GOT3 (cell line): ENCODE measurements at places on chromosomes 3 and 15.

DNA sequence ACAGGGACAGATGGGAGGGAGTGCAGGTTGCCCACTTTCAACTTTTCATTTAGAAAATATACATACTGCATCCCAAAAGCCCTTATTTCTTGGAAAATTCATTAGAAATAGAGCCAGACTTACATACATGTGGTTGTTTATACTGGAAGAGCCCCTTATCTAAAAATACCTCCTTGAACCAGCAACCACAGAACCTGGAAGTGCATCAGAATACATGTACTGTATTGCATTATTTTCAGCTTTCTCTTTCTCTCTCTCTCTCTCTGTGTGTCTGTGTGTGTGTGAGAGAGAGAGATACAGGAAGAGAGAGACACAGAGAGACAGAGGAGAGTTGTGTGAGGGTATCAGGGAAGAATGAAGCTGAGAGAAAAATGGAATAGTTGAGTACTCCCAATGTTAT, 29.5 kb upstream of the LSAMP start:
- no peak for DNase-seq

DNA sequence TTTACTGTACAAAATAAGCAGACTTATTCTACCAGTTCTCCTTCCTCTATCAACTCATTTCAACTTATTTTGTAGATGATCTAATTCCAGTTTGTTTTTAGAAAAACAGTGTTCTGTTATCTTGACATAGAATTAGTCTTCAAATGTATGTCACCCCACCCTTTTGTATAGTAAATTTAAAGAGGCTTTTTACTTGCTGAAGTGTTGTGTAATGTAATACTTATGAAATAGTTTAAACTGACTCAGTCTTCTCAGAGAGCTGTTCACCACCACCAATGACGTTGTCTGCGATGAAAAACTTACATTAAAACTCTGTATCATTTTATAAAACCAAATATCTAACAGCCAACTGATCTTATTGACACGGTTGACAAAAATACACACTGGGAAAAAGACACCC, 82.9 kb downstream of the RAP2B start:
- no peak for DNase-seq

GRCh38 chr3:165529451-165529850, 307.8 kb downstream of the BCHE start:
- no peak for DNase-seq

GRCh38 chr3:2166552-2166951, 67.9 kb downstream of the CNTN4 start:
- DNase-seq = no peak

DNA sequence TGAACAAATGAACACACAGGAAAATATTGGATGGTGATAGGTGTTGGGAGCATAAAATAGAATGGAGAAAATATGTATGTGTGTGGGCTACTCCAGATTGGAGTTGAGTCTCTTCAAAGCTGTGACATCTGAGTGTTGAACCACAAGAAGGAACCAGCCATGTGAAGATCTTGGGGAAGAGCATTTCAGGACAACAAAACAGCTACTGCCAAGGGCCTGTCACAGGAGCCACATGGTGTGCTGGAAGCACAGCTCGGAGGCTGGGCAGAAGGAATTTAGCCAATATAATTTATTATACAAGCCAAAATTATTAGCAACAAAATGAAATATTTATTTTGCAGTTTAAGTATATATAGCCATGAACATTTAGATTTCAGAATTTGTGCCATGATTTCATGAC, 108.3 kb upstream of the FGF7 start:
- no peak for DNase-seq

DNA sequence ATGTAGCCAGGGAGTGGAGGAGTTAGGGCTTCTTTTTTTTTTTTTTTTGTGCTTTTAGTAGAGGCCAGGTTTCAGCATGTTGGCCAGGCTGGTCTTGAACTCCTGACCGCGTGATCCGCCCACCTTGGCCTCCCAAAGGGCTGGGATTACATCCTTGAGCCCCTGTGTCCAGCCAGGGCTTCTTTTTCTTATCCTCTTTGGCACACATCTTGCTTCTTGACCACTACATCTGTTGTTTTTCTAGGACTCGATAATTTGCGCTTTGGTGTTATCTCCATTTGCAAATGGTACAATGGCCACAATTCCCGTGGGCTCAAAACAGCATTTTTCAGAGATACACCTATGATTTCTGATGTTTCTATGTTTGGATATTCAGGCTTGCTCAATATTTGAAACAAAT, 4.2 kb downstream of the SKIL start:
- DNase-seq = no peak

GRCh38 chr15:52466134-52466701, 62.5 kb downstream of the MYO5A start:
- no peak for DNase-seq

- DNase-seq = no peak
Observed at GRCh38 chr15:51367322-51367976, 26.0 kb downstream of the GLDN start.

DNA sequence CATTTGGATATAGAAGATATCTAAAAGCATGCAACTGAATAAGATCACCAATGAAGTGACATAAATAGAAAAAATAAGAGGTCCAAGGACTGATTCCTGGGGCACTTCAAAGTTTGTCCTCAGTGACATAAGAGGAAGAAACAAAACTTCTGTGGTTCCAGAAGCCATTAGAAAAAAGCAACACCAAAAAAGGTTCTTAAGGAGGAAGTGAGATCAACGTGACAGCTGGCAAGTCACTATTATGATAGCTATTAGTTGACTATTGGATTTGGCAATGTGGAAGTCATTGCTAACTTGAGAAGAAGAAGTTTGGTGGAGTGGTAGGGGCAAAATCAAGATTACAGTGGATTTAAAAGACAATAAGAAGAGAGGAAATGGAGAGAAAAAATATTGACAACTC, 1098.3 kb downstream of the NAALADL2 start:
- DNase-seq = no peak

- no peak for DNase-seq
Observed at GRCh38 chr3:31405515-31405914, 127.2 kb upstream of the STT3B start.

GRCh38 chr3:71702131-71703024, 22.8 kb downstream of the EIF4E3 start:
- DNase-seq = no peak

GRCh38 chr3:170593634-170594033, 7.8 kb upstream of the SLC7A14 start:
- no peak for DNase-seq

- DNase-seq = no peak
Observed at GRCh38 chr3:32430900-32431299, 39.2 kb downstream of the CMTM7 start.

DNA sequence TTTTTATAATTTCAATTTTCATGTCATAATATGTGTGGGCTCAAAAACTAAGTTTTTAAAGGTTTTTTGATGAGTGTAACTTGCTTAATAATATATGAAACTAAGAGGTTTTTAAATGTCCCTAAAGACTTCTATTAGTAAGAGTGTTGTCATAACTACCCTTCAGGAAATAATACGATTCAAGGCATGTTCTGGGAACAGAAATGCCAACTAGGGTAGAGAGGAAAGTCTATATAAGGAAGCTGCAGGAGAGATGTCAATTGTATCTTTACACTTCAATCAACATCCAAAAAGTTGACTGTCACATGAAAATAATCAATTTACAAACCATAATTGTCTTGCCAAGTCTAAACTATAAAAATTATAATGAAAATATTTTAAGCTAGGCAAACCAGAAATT, 76.3 kb downstream of the SMARCC1 start:
- no peak for DNase-seq

- no peak for DNase-seq
Observed at GRCh38 chr3:127857333-127857732, 35.0 kb upstream of the MGLL start.

DNA sequence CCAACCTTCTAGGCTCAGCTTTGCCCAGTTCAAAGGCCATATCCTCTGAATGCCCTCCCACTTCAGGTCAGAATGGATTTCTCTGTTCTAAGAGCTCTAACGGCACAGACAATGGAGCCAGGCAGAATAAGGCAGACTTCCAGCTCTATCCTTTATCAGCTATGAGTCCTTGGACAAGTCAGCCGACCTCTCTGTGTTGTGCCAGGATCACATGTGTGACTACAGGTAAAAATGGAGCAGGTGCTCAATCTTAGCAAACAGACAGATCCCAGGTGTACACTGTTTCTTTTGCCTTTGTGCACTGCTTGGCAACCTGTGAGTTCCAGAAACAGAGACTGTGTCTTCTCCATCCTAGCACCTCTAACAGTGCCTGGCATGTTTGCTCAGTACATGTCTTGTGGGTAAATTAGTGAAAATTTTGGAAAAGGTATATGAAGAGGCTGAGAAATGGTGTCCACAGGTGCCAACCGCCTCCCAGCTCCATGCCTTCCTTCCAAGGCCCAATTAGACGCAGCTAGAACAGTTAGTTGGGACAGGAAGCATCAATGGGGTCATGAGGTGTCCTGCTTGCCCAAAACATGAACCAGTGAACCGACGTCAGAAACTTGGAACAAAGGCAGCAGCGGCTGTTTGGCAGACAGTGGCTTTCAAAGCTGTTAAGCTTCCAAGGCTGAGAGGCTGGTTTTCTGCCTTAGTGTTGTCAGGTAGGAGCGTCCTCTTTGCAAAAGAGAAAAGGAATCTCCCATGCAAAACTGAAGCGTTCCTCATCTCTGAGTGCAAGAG, 28.7 kb downstream of the TLE3 start:
- DNase-seq = no peak

DNA sequence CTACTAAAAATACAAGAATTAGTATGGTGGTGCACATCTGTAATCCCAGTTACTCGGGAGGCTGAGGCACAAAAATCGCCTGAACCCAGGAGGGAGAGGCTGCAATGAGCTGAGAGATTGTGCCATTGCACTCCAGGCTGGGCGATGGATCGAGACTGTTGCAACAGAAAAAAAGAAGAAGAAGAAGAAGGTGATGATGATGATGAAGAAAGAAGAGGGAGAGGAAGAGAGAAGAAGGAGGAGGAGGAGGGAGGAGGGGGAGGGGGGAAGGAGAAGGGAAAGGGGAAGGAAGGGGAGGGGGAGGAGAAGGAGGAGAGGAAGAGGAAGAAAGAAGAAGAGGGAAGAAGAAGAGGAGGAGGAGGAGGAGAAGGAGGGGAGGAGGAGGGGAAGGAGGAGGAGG, 33.2 kb upstream of the ZNF710 start:
- DNase-seq = no peak
